ENCODE measurements at places on chromosomes 1 and 21.

- no peak for DNase-seq
- H3K4me3 ChIP-seq, result no peak overlapping the region
- H3K27me3 ChIP-seq, result no peaks in the 10 kb centered on the region
- H3K27ac ChIP-seq, result no peak overlapping the region
Measured at GRCh38 chr1:15436881-15437442, 1.3 kb upstream of the CTRC start.

GRCh38 chr1:35899941-35900340 lies 16.9 kb downstream of the AGO1 start:
- DNase-seq, result no peak
- H3K4me3 ChIP-seq, result no peak overlapping the region
- H3K27me3 ChIP-seq, result no peaks in the 10 kb centered on the region
- H3K36me3 ChIP-seq, result peaks cover 81% of the 10 kb centered on the region

DNA sequence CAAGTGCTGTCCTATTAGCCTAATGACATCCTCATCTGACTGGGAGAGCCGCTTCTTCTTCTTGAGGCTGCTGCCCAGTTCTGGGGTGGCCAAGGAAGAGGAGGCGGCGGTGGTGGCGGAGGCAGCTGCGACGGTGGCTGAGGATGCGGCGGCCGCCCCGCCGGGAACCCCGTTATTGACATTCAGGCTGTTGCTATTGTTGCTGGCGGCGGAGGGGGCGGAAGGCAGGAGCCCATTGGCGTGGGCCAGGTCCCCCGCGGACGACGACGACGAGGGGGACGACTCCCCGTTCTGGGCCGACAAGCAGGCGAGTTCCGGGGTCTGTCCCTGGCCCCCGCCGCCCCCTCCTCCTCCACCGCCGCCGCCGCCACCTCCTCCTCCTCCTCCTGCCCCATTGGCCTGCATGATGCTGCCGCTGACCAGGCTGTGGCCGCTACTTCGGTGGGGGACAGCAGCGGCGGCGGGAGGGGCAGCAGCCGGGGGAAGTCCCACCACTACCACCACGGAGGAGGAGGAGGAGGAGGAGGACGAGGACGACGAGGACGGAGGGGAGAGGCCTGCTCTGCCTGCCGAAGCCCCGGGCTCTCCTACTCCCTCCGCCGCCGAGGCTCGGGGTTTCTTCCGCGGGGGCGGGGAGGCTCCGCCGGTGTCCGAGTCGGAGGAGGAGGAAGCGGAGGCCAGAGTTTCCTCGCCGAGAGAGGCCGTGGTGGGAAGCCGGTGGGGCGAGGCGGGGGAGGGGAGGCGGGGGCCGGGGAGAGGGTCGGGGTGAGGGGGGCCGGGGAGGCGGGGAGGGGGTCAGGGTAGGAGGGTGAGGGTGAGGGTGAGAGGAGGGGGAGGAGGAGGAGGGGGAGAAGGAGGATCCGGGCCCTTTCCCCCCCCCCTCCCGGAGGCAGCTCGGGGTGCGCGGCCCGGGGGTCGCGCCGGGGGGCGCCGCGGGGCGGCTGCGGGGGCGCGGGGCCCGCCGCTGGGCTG lies 610 bp downstream of the WDR26 start:
- H3K4me1 ChIP-seq, result peaks cover 49% of the 10 kb centered on the region
- H3K4me3 ChIP-seq, result peak overlapping the region; percentile 88
- H3K27me3 ChIP-seq, result no peaks in the 10 kb centered on the region

GRCh38 chr1:192766876-192767275 lies 42.0 kb upstream of the RGS2 start:
- H3K4me1 ChIP-seq, result no peaks in the 10 kb centered on the region
- no peak for DNase-seq
- no peaks in the 10 kb centered on the region for H3K27me3 ChIP-seq
- no peaks in the 10 kb centered on the region for H3K36me3 ChIP-seq
- no peak overlapping the region for H3K4me3 ChIP-seq

DNA sequence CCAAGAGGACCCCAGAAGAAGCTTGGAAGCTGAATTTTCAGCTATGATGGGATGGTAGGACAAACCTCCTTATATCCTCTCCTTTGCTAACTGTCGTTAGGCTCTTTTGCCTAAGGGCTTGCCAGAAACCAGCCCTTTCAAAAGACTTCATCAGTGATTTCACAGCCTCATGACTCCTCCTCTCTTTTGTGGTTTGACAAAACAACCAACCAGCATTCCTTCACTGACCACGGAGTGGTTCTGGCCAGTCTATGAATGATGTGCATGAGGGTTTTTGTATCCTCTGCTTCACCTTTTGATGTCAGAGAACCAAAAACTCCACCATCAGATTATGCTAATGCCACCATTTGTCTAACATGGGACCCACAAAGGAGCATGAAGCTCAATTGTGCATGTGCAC lies 116.9 kb upstream of the COA6 start:
- H3K4me1 ChIP-seq, result no peaks in the 10 kb centered on the region
- H3K27ac ChIP-seq, result no peak overlapping the region
- no peak overlapping the region for H3K4me3 ChIP-seq

DNA sequence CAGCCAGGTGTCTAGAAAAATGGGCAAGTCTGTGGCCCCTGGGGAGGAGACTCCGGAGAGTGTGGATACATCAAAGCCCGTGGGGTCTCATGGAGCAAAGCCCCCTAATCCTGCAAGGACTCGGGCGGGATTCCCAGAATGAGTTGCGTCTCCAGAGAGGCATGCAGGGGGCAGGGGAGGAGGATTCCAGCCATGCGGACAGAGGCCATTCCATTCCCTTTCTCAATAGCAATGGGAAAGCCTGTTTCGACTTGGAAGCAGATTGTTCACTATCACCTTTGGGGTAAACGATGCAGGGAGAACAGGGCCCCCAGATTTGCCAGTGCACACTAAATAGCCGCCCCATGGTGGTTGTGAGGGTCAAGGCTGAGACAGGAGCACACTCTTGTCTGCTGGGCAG lies 15.4 kb upstream of the PRDM15 start:
- H3K27ac ChIP-seq, result no peak overlapping the region
- no peaks in the 10 kb centered on the region for H3K27me3 ChIP-seq
- H3K4me1 ChIP-seq, result no peaks in the 10 kb centered on the region
- no peak for DNase-seq
- no peak overlapping the region for H3K4me3 ChIP-seq
- peaks cover 39% of the 10 kb centered on the region for H3K36me3 ChIP-seq

DNA sequence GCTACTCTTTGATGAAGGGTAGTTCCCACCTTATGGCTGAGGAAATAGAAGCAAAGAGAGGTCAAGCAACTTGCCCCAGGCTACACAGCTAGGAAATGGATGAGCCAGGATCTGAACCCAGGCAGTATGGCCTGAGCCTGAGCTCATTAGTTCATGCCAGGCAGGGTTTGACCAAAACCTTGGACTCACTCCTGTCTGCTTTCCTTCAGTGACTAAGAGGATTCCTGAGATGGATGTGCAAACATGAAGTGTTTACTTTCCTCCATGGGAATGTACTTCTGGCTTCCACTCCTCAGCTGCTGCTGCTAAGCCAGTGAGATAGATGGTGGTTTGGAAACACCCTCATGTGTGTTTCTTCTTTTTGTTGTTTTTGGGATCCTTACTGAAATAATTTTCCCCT lies 35.1 kb upstream of the ERRFI1 start:
- H3K36me3 ChIP-seq, result no peaks in the 10 kb centered on the region
- peak overlapping the region; percentile 37 for H3K27ac ChIP-seq
- no peaks in the 10 kb centered on the region for H3K27me3 ChIP-seq
- H3K4me3 ChIP-seq, result no peak overlapping the region
- peaks cover 27% of the 10 kb centered on the region for H3K4me1 ChIP-seq

- peak overlapping the region; percentile 45 for H3K27ac ChIP-seq
- peaks cover 13% of the 10 kb centered on the region for H3K4me1 ChIP-seq
- DNase-seq, result no peak
- no peaks in the 10 kb centered on the region for H3K36me3 ChIP-seq
- H3K27me3 ChIP-seq, result no peaks in the 10 kb centered on the region
Measured at GRCh38 chr1:147700042-147701006, 30.0 kb upstream of the ACP6 start.

- H3K4me1 ChIP-seq, result peaks cover 9% of the 10 kb centered on the region
- H3K4me3 ChIP-seq, result no peak overlapping the region
- H3K36me3 ChIP-seq, result no peaks in the 10 kb centered on the region
- H3K27ac ChIP-seq, result no peak overlapping the region
Measured at GRCh38 chr1:55286856-55287602, 71.9 kb upstream of the USP24 start.

GRCh38 chr1:160192234-160192633 lies 1.9 kb downstream of the CASQ1 start:
- H3K27ac ChIP-seq, result no peak overlapping the region
- no peak for DNase-seq
- no peak overlapping the region for H3K4me3 ChIP-seq
- H3K36me3 ChIP-seq, result no peaks in the 10 kb centered on the region

GRCh38 chr1:47906527-47907176 lies 90.5 kb downstream of the TRABD2B start:
- no peak overlapping the region for H3K4me3 ChIP-seq
- no peaks in the 10 kb centered on the region for H3K27me3 ChIP-seq
- no peak for DNase-seq
- H3K27ac ChIP-seq, result no peak overlapping the region

DNA sequence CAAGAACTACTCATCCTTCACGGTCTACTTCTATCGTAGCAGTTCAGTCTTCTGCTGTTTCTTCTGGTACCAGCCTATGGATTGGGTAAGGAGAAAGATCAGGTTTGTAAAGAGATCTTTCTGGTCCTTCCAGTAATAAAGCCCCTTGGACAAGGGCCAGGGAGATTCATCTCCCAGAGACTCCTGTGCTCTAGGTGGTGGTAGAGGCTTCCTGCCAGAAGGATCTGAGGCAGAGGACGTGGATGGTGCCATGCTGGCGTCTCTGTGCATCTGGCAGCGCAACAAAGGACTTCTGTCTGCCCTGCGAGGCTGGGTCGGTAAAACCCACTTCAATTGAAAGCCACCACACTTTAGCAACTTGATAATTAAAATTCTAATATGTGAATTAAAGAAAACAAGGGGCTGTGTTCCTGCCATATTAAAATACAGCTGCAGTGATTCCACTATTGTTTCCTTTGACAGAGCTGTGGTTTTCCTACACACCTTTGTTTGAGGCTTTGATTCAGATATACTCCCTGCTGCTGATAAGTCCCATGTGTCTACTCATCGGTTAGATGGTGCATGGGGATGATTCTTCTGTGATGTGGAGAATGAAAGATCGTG lies 73.6 kb downstream of the ROR1 start:
- H3K4me3 ChIP-seq, result no peak overlapping the region
- H3K4me1 ChIP-seq, result peaks cover 7% of the 10 kb centered on the region
- no peaks in the 10 kb centered on the region for H3K27me3 ChIP-seq
- no peak overlapping the region for H3K27ac ChIP-seq

DNA sequence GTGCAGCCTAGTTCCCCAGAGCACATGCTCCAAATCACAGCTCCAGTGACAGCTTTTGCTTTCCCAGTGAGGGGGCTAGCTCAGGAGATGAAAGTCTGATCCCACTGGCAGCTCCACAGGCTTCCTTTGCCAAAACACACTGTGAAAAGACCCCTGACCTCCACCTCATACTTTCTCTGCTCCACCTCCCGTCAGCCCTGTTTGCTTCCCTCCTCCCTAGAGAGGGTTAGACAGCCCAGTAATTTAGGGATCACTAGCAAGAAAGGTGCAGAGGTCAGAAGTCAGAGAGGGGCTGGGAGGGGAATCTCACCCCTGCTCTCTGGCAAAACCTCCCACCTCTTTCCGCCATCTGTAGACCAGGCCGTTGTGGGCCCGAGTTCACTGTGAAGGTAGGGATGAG lies 62.8 kb downstream of the PLXNA2 start:
- no peaks in the 10 kb centered on the region for H3K36me3 ChIP-seq
- no peak for DNase-seq
- H3K4me1 ChIP-seq, result peaks cover 65% of the 10 kb centered on the region
- H3K27me3 ChIP-seq, result no peaks in the 10 kb centered on the region
- no peak overlapping the region for H3K27ac ChIP-seq

DNA sequence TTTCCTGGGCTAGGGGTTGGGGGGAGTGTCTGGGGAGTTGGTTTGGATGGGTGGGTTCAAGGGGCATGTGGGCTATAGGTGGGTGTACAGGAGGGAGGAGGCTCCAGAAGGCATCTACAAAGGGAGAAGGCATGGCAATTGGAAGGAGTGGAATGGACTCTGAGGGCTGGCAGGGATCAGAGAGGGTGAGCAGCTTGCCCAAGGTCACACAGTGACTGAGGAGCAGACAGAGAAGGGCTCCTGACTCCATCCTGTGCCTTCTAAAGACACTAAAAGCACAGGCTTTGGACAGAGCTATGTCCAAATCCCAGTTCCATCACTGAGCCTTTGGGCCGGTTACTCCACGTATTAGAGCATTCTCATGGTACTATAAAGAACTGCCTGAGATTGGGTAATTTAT lies 151.8 kb downstream of the PTPRU start:
- no peak overlapping the region for H3K27ac ChIP-seq
- no peak for DNase-seq
- no peak overlapping the region for H3K4me3 ChIP-seq
- no peaks in the 10 kb centered on the region for H3K4me1 ChIP-seq
- H3K27me3 ChIP-seq, result peaks cover 67% of the 10 kb centered on the region
- no peaks in the 10 kb centered on the region for H3K36me3 ChIP-seq

DNA sequence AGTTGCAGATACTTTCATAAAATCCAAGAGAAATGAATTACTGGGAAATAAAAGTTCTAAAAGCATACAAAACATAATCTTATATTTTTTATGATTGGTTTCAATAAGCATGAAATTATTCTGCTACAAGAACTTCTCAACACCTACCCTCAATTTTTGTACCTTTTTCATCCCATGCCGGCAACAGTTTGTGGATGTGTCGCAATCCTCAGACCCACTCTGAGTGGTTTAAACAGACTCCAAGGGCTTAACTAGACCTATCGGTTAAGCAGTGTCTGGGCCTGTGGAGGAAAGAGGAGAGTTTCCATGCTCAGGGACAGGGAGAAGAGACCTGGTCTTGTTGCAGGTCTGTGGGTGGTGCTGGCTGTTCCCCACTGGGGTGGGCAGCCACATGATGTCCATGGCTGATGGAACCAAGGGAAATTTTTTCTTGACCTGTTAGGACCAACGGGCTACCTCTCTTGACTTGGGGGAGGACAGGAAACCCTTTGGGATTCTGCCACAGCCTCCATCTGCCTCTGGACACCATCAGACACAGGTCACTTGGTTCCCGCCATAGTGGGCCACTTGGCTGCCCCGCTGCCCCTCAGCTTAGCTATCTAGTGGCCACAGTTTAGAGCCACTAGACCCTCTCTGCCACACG lies 81.1 kb upstream of the CLDN14 start:
- H3K27me3 ChIP-seq, result peaks cover 40% of the 10 kb centered on the region
- DNase-seq, result no peak
- H3K27ac ChIP-seq, result no peak overlapping the region

DNA sequence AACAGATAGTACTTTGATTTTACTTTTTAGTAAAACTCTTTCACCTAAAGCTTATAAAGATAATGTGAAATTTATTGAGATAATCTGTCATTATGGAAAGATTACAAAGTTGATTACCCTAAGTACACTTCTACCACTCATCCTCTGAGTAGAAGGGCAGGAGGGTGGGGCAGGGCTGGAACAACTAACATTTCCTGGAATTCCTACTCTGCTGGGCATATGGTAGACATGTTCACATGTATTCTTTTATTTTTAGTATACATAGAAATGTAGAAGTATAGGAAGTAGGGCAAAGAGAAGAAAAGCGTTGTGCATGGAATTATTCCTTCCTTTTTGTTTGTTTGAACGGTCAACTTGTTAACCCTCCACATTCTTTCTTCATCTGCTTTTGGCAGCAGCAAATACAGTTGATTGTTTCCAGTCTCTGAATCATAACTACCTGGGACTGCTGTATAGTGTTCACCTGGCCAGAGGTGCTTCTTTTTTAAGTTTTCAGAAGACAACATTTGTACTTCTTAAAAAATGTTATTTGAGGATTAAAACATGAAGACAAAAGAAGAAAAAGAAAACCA lies 85.1 kb downstream of the POU2F1 start:
- H3K4me3 ChIP-seq, result no peak overlapping the region
- H3K4me1 ChIP-seq, result peaks cover 6% of the 10 kb centered on the region
- H3K27ac ChIP-seq, result no peak overlapping the region
- H3K36me3 ChIP-seq, result no peaks in the 10 kb centered on the region
- DNase-seq, result no peak

GRCh38 chr21:33026443-33026858 lies 716 bp downstream of the OLIG2 start:
- DNase-seq, result no peak
- H3K27ac ChIP-seq, result no peak overlapping the region
- peaks cover 68% of the 10 kb centered on the region for H3K4me1 ChIP-seq
- H3K27me3 ChIP-seq, result peaks cover 100% of the 10 kb centered on the region
